CD14-positive monocyte (primary cell): ENCODE measurements at places on chromosomes 5 and 9.

GRCh38 chr9:33025572-33026342, 684 bp downstream of the DNAJA1 start:
- peak; percentile 53 for DNase-seq

DNA sequence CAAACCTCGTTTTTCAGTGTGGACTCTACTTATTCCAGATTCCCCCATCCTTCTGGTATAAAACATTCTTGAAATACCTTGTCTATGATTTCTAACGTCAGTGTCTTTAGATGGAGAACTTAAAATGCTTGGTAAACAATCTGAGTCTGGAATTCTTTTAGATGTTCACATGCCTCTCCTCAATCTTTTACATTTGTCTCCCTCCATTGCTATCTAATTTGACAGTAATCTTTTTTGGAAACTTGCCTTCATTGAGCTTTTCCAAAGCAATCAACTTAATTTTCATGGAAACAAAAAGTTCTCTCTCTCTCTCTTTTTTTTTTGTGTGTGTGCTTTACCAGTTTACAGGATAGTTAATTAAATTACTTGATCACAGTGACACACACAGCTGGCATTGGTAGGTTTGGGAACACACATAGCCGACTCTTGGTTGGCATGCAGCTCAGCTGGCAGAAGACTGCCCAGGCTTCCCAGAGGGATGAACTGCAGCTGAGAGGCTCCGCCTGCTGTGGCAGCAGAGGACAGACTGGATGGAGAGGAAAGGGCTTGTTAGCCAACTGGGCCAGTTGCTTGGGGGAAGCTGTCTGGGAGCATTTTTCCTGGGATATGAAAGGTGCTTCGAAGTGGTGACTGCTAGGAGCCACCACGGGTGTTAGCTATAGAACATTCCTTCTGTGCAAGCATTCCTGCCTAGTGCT, 271.3 kb downstream of the ZSWIM6 start:
- no peak for DNase-seq

DNA sequence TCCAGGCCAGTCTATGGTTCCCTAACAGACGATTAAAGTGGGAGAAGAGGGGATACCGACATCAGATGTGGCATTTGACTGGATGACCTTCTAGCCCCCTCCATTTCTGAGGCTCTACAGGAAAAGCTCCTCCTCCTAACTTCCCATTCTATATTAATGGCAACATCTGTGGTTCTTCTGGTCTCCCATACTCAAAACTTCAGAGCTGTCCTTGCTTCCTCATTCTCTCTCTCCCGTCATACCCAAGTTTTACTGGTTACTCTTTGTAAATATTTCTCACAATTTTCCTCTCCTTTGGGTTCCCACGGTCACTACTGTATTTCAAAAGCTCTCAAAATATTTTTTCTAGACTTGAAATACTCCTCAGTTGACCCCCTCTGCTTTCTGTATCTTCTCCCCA, 36.0 kb upstream of the IL7R start:
- peak; percentile 8 for DNase-seq

DNA sequence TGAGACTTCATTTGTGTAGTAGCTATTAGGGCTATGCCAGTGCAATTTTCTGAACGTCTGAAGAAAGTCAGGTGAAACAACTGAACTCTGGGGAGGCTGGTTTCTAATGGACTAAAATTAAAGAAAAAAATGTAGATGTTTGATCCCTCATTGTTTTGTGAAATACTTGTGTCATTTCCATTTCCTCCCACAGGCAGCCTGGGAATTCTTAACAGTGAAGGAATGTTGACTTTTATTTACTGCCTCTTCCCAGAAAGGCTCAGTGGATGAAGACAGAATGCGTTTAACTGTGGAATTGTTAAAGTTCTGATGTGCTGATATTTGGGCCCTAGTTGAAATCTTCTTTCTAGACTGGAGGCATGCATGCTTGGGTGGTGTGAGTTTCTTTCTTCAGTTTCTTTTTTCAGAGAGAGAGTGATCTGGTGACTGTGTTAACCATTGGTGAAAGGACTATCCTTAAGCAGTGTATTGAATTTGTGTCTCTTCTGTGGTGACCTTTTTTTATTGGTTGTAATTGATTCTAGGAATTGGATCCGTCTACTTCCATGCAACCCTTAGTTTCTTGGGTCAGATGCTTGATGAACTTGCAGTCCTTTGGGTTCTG, 15.5 kb downstream of the ACER2 start:
- DNase-seq = no peak

GRCh38 chr5:7533941-7534340, 138.0 kb downstream of the ADCY2 start:
- DNase-seq = no peak

GRCh38 chr5:36786448-36787012, 90.0 kb upstream of the NIPBL start:
- DNase-seq = no peak

- DNase-seq = no peak
Measured at GRCh38 chr5:125236981-125237380, 490.5 kb upstream of the ZNF608 start.
